ENCODE measurements at places on chromosomes 16 and 17.

DNA sequence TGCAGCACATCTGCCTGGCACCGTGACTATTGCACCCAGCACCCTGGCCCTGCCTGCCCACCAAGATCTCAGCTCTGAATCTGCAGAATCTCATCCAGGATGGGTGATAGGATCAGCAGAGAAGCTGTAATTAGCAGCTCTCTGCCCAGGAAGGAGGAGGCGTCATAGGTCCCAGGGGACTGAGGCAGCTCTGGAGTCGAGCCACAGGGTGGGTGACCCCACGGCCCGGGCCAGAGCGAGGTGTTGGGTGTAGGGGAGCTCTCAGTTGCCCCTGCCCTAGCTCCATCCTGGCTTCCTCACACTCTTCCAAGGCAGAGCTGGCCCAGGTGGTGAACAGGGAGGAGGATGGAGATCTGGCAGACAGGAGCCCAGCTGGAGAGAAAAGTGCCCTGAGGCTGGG, 18.2 kb upstream of the FAM83G start:
- DNase-seq = no peak

DNA sequence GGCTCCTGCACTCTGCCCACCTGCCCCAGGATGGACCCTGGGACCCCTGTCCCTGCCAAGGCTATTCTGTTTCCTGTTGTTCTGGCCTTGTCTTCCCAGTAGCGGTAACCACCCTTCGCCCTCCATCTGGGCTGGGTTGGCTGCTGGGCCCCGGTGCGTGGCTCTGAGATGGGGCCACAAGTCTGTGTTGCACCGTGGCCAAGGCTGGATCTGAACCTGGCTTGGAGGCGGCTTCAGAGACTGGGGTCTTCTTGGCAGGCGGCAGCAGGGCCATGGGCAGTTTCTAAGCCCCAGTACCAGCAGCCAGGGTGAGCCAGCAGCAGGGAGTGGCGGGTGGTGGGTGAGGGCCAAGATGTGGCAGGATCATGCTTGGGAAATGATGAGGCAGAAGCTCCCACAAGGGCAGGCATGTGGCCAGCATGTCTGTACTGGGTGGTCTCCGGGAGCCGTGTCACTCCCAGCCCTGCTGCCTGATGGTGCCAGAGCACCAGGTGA, 12.6 kb downstream of the MAP2K3 start:
- DNase-seq = no peak

DNA sequence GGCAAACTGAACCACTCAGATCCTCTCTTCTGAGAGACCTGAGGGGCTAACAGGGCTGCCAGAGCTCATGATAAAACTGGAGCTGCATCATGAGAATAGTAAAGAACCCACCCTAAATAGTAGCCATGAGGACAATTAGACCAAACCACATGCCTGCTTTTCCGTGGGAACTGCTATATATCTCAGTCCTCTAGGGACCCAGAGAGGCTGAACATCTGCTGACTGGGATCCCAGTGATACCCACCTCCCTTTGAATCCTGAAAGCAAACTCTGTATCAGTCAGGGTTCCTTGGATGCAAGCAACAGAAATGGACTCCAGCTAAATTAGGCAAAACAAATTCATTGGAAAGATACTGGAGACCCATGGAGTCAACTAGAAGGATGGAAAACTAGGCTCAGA, 6.5 kb downstream of the MT1X start:
- no peak for DNase-seq

DNA sequence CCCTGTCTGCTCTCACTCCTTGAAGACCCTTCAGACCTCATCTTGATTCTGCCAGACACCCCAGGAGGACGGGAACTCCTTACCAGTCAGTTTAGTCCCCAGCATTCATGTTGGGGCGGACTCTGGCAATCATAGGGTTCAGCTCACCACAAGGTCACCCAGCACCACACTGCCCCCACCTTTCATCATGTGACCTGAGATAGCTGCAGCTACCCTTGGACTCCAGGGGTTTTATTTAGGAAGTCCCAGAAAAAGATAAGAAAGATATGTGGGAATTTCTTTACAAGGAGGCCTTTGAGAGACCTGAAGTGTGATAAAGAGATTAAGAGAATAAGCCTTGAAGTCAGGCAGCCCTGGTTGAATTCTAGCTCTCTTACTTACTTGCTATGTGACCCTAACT, 59.8 kb upstream of the NLK start:
- no peak for DNase-seq

DNA sequence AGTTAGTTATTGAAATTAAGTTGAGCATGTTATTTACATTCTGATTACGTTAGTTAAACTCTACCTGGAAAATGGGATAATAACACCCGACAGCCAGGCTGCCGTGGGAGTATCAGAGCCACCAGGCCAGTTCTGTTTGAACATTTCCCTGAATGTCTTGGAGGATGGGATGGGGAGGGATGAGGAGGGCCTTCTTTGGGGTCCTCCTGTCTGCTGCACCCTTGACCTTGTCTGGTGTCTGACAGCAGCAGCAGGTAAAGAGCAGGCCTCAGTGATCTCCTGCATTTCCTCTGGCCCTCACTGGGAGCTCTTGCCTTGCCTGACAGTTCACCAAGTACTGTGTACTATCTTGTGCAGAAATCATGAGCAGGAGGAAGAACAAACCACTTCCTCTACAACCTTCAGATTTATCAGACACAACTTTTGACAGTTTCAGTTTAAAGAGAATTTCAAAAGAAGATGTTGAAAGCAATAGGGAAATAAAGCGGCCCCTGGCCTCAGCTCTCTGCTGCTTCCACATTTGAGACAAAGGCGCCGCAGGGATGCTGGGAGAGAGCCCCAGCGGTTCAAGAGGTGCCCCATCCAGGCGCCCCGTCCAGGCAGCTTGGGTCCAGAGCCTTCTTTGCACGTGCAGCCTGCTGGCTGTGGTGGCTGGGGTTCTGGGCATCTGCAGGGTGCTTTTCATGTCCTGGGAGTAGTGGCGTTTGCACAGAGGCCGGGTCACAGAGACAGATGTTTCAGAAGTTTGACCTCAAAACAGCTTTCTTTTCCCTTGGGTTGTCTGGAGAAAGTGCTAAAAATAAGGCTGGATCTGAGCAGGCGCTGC, 25.3 kb downstream of the CMIP start:
- no peak for DNase-seq

DNA sequence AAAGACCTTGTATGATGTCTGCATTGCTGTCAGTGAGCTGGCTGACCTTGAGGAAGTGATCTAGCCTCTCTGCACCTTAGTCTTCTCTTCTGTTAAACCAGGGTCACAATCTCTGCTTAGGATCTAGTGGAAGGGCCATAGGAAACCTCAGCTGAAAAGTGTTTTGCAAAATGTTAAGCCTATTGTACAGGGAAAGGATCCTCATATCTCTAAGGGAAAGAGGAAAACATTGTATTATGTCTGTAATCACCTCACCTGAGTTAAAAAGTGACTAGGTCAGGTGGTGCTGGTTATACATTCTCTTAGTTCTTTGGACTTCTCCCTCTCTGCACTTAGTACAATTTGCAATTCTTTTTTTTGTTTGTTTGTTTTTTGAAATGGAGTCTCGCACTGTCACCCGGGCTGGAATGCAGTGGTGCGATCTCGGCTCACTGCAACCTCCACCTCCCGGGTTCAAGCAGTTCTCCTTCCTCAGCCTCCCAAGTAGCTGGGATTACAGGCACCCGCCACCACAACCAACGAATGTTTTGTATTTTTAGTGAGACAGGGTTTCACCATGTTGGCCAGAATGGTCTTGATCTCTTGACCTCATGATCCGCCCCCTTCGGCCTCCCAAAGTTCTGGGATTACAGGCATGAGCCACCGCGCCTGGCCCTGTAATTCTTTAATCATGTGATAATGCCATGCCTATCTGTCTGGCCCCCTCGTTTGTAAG, 2.0 kb upstream of the SEPHS2 start:
- DNase-seq = no peak

GRCh38 chr17:78355045-78355641, 4.7 kb downstream of the SOCS3 start:
- DNase-seq = no peak

- no peak for DNase-seq
Observed at GRCh38 chr17:68445671-68446070, 11.6 kb downstream of the WIPI1 start.

GRCh38 chr17:11885051-11885450, 112.2 kb downstream of the ZNF18 start:
- no peak for DNase-seq

- no peak for DNase-seq
Observed at GRCh38 chr16:85819771-85820170, 20.3 kb downstream of the COX4I1 start.
